ENCODE measurements at places on chromosomes 7 and 10. TPM values are rescaled to one million over a fixed set of nuclear protein-coding genes. Genes with fewer than 3 reads are reported as not detected.

Gene CADPS2
- total RNA-seq = not detected

Gene CACNB2
- total RNA-seq = not detected

Gene PILRA
- 5.8 TPM for total RNA-seq

Gene SNX10
- 8.7 TPM for total RNA-seq

Gene FKBP6
- total RNA-seq = not detected

Gene CALHM3
- total RNA-seq = not detected

Gene WDFY4
- 1.00 TPM for total RNA-seq

Gene WEE2
- not detected for total RNA-seq

Gene EGFR
- not detected for total RNA-seq

Gene SVIL
- 25.0 TPM for total RNA-seq

Gene AKR1D1
- total RNA-seq = not detected

Gene NEUROG3
- total RNA-seq = not detected

Gene SPDYE1
- not detected for total RNA-seq

Gene SPDYE16
- 0.73 TPM for total RNA-seq

Gene MSMB
- not detected for total RNA-seq

Gene PHTF2
- 32.8 TPM for total RNA-seq

Gene C10orf62
- total RNA-seq = not detected

Gene CD36
- 3.6 TPM for total RNA-seq

Gene BEND7
- not detected for total RNA-seq

Gene TSPAN15
- 2.4 TPM for total RNA-seq

Gene ST8SIA6
- 0.58 TPM for total RNA-seq

Gene TMEM72
- total RNA-seq = not detected

Gene REPIN1
- 72.0 TPM for total RNA-seq

Gene ADAMTS14
- total RNA-seq = not detected

Gene PRR15
- total RNA-seq = not detected

Gene PAPOLB
- total RNA-seq = not detected
